Endothelial cell (in vitro differentiated cells): ENCODE measurements at places on chromosomes 12 and 14.
A peak's percentile ranks its signal among the peaks of the same experiment; 100 is the strongest.

DNA sequence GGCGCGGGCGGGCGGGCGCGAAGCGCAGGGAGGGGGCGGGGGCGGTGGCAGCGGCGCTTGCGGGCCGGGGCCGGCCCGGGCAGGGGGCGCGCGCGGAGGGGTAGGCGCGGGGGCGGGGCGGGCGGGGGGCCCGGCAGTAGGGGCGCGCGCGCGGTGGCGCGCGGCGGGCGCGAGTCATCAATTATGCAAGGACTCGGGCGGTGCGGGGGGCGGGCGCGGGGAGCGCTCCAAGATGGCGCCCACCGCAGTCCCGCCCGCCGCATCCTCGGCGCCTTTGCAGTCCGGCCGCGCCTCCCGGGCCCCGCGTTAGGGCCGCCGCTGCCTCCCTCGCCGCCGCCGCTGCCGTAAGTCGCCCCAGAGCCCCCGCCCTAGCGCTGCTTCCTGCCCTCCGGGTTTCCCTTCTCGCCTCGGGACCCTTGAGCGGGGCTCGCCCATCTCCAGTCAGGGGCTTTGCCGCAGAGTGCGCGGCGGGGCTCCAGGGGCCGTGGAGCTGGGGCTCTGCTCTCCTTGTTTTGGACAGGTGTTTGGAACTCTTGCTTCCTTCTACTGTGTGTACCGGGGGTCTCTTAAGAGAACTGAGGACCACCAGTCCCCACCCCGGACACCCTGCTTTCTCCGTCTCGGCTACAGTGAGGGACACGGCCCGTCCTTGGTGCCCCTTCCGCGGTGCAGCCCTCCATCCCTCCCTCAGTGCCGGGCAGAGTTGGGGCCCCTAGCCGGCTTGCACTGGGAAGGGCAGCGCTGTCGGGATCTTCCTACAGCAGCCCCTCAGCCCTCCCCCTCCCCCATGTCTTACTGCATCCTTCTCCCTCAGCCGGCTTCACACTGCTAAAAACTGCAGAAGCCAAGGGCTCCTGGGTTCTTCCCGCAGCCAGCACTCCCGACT is at the start of gene SCN8A:
TSS of gene SCN8A (plus strand) at position 218 of the 886 bp plus-strand sequence. CDS start 71,585 bp downstream, outside the sequence.
- DNase-seq = peak; percentile 30

GRCh38 chr12:20314328-20314727 is 54.0 kb upstream of the PDE3A start:
- DNase-seq = no peak

GRCh38 chr14:96739200-96739910 is 57.8 kb upstream of the VRK1 start:
- no peak for DNase-seq

GRCh38 chr12:109767456-109767855 is 53.8 kb downstream of the FAM222A start:
- DNase-seq = no peak

DNA sequence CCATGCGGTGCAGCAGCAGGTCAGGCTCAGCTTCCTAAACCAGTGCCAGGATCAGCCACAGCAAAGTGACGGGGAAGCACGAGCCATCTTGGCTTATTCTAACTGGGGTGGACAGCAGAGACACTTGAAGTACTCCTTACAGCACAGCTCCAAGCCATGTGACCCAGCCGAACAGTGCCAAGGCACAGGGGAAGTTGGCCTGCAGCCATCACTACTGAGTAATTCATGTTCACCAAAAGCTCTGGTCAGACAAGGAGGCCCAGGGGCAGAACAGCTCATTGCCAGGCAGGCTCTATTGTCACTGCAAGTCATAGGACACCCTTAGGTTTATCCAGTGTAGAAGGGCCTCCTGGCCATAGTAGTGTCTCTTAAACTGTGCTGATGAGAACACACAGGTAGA is 23.4 kb upstream of the SLC35F4 start:
- DNase-seq = no peak

- DNase-seq = no peak
These were observed 303.5 kb downstream of the EGLN3 start for GRCh38 chr14:33647385-33647786.

DNA sequence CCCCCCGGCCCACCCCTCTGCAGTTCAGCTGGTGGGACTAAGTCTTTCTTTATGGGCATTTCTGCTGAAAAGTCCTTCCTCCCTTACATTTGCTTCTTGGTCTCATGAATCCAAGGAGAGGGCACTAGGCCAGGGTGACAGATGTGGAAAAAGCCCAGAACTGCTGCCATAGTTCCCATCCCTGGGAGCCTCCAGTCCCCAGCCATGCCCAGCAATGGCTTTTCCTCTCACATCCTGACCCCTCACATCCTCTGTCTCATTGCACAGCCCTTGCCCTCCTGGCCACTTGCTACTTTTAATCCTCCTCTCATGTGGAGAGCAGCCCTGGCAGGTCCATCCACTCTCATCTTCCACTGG is 122.5 kb downstream of the ZFP36L1 start:
- DNase-seq = no peak

DNA sequence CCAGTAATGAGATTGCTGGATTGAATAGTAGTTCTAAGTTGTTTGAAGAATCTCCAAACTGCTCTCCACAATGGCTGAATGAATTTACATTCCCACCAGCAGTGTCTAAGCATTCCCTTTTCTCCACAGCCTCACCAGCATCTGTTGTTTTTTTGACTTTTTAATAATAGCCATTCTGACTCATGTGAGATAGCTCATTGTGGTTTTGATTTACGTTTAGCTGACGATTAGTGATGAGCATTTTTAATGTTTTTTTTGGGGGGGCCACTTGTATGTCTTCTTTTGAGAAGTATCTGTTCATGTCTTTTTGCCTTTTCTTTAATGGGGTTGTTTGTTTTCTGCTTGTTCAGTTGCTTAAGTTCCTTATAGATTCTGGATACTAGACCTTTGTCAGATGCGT is 8.1 kb upstream of the SLC15A5 start:
- DNase-seq = no peak

GRCh38 chr14:91058042-91058581 is 2.3 kb downstream of the RPS6KA5 start:
- DNase-seq = no peak

DNA sequence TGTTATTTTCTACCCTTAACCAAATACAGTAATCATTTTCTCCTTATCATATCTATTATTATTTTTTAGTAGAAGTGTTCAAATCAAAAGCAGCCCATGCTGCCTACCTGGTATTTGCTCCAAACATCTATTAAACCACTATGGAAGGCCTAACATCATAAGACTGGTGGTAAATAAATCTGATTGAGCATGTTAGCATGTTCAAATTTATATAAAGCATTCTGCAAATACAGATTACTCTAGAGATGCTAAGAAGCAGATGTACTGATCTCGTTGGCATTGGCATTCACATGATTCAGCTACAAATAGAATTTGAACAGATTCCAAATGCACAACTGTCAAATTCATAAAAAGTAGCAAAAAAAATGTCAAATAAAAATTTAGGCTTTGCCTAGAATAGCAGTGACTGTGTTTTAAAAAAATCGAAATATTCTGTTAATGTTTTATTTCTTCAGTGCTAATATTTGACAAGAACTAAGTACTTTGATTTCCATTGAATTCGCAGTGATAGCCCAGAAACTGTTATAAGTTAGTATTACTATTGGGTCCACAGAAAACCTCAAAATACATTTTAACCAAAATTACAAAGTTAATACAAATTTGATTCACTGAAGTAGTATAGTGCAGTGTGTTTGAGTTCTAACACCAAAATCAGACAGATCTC is 9.4 kb upstream of the OSBPL8 start:
- DNase-seq = no peak

GRCh38 chr12:132771126-132771838 is 9.7 kb upstream of the ANKLE2 start:
- DNase-seq = no peak

GRCh38 chr14:70140614-70141013 is 48.1 kb downstream of the SLC8A3 start:
- no peak for DNase-seq

DNA sequence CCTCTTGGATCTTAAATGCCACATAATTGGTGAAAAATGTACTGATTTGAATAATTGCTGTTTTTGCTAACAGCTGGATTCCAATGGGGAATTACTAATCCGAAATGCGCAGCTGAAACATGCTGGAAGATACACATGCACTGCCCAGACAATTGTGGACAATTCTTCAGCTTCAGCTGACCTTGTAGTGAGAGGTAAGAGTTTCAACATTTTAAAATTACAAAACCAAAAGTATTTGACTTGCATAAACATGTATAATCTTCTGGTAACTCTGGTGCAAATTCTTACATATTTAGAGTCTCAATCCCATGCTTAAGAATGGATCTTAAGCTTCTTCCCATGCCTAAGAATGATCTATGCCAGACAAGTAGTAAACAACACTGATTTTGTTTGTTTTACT is 229.1 kb upstream of the PDZRN4 start:
- DNase-seq = no peak

GRCh38 chr14:77085538-77085937 is 12.5 kb upstream of the CIPC start:
- DNase-seq = no peak

GRCh38 chr14:103328941-103329340 is 5.1 kb upstream of the EIF5 start:
- DNase-seq = no peak

- DNase-seq = no peak
These were observed 46.6 kb downstream of the RDH12 start for GRCh38 chr14:67748312-67748711.

- no peak for DNase-seq
These were observed 1.4 kb upstream of the CNOT2 start for GRCh38 chr12:70241845-70242244.

DNA sequence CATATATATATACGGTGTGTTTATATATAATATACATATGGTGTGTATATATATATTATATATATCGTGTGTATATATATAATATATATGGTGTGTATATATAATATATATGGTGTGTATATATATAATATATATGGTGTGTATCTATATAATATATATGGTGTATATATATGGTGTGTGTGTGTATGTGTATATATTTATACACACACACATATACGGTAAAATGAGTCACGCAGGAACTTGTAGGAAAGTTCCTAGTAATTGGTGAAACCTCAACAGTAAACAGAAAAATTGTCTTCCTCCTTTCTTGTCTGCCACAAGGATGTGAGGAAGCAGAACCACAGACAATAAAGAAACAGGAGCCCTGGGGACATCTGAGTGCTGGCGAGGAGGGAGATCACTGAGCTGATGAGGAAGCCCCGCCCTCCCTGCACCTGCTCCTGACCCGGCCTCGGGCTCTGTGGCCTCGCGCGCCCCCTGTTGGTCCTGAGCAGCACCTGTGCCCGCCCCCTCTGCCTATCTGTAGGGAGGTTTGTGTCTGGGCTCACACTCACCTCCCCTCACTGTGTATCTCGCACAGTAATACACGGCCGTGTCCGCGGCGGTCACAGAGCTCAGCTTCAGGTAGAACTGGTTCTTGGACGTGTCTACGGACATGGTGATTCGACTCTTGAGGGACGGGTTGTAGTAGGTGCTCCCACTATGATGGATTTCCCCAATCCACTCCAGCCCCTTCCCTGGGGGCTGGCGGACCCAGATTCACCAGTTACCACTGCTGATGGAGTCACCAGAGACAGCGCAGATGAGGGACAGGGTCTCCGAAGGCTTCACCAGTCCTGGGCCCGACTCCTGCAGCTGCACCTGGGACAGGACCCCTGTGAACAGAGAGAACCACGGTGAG is 1079.4 kb downstream of the TMEM121 start:
- no peak for DNase-seq

DNA sequence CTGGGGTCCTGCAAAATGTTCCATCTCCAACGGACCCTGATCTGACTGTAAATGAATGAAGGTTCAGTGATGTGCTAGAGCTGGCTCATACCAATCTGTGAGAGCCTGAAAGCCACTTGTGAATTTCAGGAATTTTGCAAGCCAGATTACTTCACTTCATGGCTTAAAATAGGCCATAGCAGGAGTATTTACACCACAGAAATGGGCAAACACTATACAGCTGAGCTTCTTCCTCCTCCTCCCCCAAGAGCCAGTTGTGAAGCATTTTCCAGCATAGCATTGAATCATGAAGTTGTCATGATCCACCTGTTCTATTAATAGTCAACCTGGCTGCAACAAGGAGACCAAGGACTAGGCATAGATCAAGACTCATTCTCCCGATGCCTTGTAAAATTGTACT is 141.3 kb upstream of the RASSF8 start:
- DNase-seq = no peak

DNA sequence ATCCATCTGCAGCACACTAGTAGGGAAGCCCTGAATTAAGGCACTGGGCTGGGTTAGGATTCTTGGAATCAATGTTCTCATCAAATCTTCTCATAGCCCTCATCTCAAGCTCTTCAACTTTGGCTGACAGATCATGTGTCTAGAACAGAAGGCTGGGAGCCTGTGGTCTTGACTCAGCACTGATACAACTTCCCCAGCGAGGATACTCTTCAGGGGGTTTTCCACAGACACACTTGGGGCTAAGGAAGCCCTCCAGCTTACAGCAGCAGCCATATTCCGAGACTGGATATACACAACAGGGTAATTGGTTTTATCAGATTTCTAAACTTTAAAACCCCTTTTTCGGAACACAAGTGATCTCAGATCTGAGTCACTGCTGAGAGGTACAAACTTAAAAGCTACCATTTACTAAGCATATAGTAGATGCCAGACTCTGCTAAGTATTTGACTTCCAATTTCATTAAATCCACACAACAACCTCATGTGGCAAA is 3.5 kb downstream of the FMNL3 start:
- no peak for DNase-seq

- DNase-seq = no peak
These were observed 926 bp upstream of the CMKLR1 start for GRCh38 chr12:108340037-108340436.
